Neural progenitor cell (in vitro differentiated cells): ENCODE measurements at places on chromosomes 2 and 18. TPM values are rescaled to one million over a fixed set of nuclear protein-coding genes. Genes with fewer than 3 reads are reported as not detected.

DNA sequence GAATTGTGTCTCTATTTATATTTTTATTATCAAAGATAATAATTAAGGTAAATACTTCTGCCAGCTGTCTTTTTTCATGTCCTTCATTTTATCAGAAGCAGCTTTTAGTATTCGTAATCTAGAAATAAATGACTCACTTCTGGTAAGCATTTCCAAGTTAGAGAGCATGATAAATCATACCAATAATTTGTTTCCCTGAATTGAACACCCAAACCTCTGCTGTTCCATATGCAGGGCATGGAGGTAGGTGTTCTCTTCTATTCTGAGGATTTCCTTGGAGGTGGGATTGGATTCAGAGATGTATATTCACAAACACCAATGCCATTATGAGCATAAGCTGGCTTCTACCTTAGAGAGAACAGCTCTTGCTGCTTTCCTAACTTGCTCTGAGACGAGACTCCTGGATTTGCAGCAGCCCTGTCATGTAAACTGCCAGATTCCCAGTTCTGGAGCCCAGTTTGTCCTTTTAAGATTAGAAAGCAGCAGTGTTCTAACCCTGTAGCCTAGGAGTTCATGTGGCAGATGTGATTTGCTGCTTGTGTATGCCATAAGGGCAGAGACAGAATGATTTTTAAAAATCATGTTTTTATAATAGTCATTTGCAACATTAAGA lies 47.5 kb downstream of the SKA1 start:
- DNase-seq = no peak

GRCh38 chr18:36074435-36074834 lies 7.1 kb upstream of the RPRD1A start:
- DNase-seq = no peak

- DNase-seq = no peak
Observed at GRCh38 chr2:42932271-42933151, 140.1 kb upstream of the HAAO start.

DNA sequence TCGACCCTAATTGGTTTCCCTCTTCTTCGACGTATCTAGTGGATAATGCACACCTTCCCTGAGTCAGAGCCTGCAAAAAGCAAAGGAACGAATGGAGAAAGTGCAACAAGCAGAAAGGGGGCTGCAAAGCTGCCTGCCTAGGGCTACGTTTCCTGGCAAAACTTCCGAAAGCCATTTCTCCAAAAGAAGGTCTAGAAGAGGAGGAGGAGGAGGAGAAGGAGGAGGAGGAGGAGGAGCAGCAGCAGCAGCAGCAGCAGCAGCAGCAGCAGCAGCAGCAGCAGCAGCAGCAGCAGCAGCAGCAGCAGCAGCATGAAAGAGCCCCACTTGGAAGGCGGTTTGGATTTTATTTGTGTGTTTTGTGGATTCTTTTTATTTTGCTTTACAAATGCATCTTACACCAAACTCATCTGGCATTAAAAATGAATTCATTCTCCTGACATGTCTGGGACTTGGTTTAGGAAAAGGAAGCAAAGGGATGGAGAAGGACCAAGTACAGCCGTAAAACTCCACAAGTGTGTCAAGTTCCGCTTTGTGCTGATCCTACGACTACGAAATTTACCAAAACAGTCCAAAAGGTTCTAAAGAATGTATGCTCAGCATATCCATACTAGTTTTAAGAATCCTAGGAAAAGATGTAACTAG lies 2.0 kb downstream of the TCF4 start:
- peak; percentile 27 for DNase-seq

- no peak for DNase-seq
Observed at GRCh38 chr2:73069041-73069854, 2.3 kb downstream of the SFXN5 start.

- no peak for DNase-seq
Observed at GRCh38 chr2:62492048-62492447, 13.9 kb downstream of the TMEM17 start.

GRCh38 chr2:30148850-30149249 lies 2.0 kb downstream of the YPEL5 start:
- DNase-seq = no peak

DNA sequence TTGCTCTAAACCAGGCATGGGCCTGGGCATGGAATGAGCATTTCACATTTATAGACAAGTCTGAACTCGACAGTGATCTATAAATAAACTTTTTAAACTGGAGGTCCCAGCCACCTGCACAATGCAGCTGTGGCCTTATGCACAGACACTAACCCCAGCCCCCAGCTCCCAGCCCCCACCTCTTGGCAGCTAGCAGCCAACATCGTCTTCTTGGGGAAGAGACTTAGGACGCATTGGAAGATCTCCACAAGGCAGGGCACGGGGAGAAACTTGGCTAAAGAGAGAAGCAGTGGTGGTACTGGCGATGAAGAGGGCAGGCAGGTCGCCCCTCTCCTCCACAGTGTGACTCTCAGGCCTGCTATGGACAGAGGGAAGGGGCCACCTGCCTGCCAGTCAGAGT lies 213.2 kb downstream of the ANAPC1 start:
- no peak for DNase-seq

DNA sequence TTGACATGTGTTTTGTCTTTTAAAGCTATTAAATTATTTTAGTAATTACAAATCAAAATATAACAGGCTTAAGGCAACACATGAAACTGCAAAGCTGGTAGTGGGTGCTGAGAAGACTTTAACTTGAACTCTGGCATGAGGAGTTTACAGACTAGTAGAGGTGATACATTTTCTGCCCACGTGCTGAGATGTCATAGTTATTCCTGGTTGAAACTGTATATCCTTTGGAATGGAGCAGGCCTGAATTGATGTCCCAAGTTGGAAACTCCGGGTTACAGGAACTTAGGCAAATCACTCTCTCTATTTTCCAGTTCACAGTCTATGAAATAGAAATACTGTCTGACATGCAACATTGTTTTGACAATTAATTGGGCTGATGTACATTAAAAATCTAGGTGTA lies 177.1 kb upstream of the NOL4 start:
- DNase-seq = no peak

DNA sequence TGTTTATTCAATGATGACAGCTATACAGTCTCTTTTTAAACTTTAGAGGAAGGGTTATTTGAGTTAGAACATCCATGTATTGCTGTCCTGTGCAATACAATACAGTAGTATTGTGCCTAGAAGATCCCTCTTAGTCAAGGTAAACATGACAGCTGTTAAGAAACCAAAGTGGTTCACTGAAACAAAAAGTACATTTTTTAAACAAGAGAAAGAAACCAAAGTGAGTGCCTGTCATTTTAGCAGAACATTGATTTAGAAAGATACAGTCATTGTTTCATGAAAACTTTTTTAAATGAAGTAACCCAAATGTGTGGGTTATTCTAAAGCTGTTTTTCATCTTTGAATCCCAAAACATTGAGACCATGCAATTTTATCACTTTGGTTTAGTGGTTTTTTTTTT lies 15.5 kb downstream of the ITPRID2 start:
- DNase-seq = no peak

GRCh38 chr2:175097297-175097696 lies 70.7 kb downstream of the ATF2 start:
- DNase-seq = no peak

DNA sequence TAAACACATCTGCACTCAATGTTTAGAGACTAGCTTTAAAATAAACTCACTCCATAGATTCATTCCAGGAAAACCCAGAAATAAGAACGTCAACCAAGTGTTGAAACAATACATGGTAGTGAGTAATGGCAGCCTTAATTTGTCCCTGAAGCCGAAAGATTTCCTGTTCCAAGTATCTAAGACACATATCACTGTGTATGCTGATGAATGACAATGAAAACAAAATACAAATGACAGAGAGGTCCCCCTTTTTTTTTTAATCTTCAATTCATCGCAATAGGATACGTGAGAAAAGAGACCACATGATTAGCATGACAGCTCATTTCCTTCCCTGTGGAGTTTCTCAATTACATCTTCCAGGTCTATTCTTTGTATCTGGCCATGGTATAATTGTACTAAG lies 160.5 kb upstream of the STK17B start:
- DNase-seq = no peak

DNA sequence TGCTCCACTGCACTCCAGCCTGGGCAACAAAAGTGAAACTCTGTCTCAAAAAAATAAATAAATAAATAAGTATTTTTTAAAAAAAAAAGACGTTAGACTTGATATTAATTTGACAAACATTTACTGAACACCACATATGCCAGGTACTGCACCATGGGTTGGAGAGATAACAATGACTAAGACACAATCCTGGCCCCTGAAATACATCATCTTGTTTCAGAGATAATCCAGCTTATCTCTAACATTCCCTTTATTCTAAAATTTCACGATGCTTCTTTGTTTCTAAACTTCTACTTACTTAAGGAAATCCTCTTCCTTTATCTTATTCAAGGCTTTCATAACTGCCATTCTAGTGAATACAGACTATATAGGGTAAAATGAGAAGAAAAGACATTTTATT lies 55.0 kb upstream of the PEX13 start:
- DNase-seq = no peak

DNPEP gene
- total RNA-seq = 36.6 and 120 TPM in 2 replicates

ZAP70 gene
- total RNA-seq = 0.37 TPM in 1 of 2 replicates, not detected in the other

CYS1 gene
- 0.56 TPM in 1 of 2 replicates, not detected in the other for total RNA-seq

DSG2 gene
- total RNA-seq = 50.5 and 65.6 TPM in 2 replicates

C2orf78 gene
- 0.06 and 0.21 TPM in 2 replicates for total RNA-seq

NEU4 gene
- total RNA-seq = 1.2 TPM in 1 of 2 replicates, not detected in the other

OTOS gene
- not detected in 2 replicates for total RNA-seq

METTL8 gene
- total RNA-seq = 25.3 and 29.2 TPM in 2 replicates

MOCOS gene
- 0.36 and 1.1 TPM in 2 replicates for total RNA-seq

ACMSD gene
- not detected in 2 replicates for total RNA-seq
